ENCODE measurements at places on chromosomes 7 and 10. TPM values are rescaled to one million over a fixed set of nuclear protein-coding genes. Genes with fewer than 3 reads are reported as not detected.

ACTL6B gene
- 5.1 TPM for polyA plus RNA-seq

TAS2R41 gene
- polyA plus RNA-seq: not detected

TAF3 gene
- 16.6 TPM for polyA plus RNA-seq

GHRHR gene
- 11.5 TPM for polyA plus RNA-seq

NXPH1 gene
- 21.2 TPM for polyA plus RNA-seq

LBX1 gene
- not detected for polyA plus RNA-seq

BMPER gene
- 0.48 TPM for polyA plus RNA-seq

RBP3 gene
- not detected for polyA plus RNA-seq

NRG3 gene
- 0.46 TPM for polyA plus RNA-seq

ATG9B gene
- 7.8 TPM for polyA plus RNA-seq

GIMAP6 gene
- polyA plus RNA-seq: 11.0 TPM

COL13A1 gene
- 1.7 TPM for polyA plus RNA-seq

BLNK gene
- 2.6 TPM for polyA plus RNA-seq

HTR7 gene
- 0.08 TPM for polyA plus RNA-seq

DNA sequence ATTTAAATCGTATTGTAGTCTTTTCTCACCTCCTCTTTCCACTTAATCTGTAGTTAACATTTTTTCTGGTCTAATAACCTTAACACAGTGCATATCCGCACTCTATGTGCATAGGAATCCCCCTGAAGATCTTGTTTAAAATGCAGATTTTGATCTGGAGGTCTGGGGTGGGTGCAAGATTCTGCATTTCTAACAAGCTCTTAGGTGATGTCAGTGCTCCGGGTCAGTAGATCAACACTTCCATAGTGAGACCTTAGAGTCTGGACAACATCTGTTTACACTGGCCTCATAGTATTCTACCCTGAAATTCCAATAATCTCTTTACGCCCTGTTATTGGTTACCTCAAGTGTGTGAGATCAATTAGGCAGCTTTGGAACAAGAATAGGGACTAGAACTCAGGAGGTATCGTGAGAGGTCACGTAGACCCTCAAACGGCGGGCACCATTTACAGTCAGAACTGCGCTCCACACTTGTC lies 434 bp upstream of the PLEKHA8 start:
- no peaks in the 10 kb centered on the region for H3K27me3 ChIP-seq
- peak overlapping the region; percentile 3 for H3K27ac ChIP-seq
- H3K4me1 ChIP-seq: peaks cover 15% of the 10 kb centered on the region
- H3K36me3 ChIP-seq: no peaks in the 10 kb centered on the region
- DNase-seq: no peak

DNA sequence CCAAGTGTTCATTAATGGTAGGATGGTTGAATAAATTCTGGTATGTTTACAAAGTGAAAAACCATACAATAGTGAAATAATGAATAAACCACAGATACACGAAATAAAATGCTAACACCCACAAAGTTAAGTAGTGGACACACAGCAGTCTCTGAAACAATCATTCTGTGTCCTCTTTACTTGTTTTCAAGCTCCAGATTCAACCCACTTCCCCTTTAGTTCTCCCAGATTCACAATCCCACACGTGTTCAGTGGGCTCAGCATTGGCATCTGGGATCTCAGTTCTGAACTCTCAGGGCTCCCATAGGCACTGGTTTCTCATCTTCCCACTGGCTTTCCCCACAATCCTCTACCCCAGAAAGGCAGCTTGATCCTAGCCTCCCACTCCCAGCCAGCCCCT lies 44.9 kb downstream of the SEM1 start:
- H3K36me3 ChIP-seq: no peaks in the 10 kb centered on the region
- no peak overlapping the region for H3K27ac ChIP-seq
- no peak for DNase-seq

DNA sequence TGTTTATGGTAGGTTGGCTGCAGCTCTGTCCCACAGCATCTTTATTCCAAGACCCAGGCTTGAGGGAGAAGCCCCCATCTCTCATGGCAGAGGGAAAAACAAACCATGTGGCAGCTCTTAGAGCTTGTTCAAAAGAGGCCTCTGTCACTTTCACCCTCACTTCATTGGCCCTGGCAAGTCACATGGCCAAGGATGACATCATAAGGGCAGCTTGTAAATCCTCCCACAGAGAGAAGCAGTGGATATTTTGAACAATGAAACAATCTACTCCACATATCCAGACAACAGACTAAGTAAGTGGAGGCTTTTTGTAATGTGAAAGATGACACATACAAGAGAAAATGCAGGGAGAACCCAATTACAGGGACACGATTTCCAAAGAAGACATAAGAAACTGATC lies 108.1 kb downstream of the GRID1 start:
- peaks cover 3% of the 10 kb centered on the region for H3K27me3 ChIP-seq
- DNase-seq: peak; percentile 39
- H3K4me3 ChIP-seq: no peak overlapping the region
- no peaks in the 10 kb centered on the region for H3K4me1 ChIP-seq
- H3K36me3 ChIP-seq: no peaks in the 10 kb centered on the region
- H3K27ac ChIP-seq: no peak overlapping the region

- peaks cover 12% of the 10 kb centered on the region for H3K4me1 ChIP-seq
- no peaks in the 10 kb centered on the region for H3K36me3 ChIP-seq
- H3K27ac ChIP-seq: no peak overlapping the region
- no peaks in the 10 kb centered on the region for H3K27me3 ChIP-seq
Observed at GRCh38 chr10:62018131-62018911, 116.8 kb downstream of the ARID5B start.

GRCh38 chr10:104678658-104679057 lies 37.6 kb downstream of the SORCS3 start:
- H3K27me3 ChIP-seq: no peaks in the 10 kb centered on the region
- no peak for DNase-seq
- no peaks in the 10 kb centered on the region for H3K4me1 ChIP-seq
- no peak overlapping the region for H3K27ac ChIP-seq

DNA sequence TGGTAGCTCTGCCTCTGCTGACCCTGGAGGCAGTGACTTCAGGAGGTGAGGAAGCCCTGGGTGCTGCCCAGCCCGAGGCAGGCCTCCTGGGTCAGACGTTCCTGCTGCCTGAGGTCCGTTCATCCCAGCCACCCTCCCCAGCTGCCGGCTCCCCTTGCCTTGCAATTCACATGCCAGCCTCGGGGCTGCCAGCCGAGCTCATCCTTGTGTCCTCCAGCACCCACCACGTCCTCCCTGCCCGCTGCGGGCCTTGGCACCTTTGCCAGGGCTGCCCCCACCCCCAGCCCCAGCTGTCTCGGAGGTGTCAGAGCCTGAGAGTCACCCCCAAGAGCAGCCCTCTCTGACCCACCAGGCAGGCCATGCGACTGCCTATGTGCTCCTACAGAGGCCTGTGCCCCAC lies 162.1 kb upstream of the RNF32 start:
- H3K27ac ChIP-seq: no peak overlapping the region
- peaks cover 11% of the 10 kb centered on the region for H3K4me1 ChIP-seq
- no peak overlapping the region for H3K4me3 ChIP-seq
- no peak for DNase-seq
- no peaks in the 10 kb centered on the region for H3K27me3 ChIP-seq

- no peak within 1 kb of the TSS for H3K27ac ChIP-seq
- DNase-seq: no peak
- H3K36me3 ChIP-seq: no peaks in the 10 kb centered on the region
- no peaks in the 10 kb centered on the region for H3K4me1 ChIP-seq
- H3K4me3 ChIP-seq: no peak within 1 kb of the TSS
- H3K27me3 ChIP-seq: no peaks in the 10 kb centered on the region
Observed at GRCh38 chr10:80289451-80290287, at the start of gene MAT1A. Gene MAT1A, minus strand, starts transcription at chr10:80289658. Its CDS starts 235 bp downstream, at chr10:80289423.

DNA sequence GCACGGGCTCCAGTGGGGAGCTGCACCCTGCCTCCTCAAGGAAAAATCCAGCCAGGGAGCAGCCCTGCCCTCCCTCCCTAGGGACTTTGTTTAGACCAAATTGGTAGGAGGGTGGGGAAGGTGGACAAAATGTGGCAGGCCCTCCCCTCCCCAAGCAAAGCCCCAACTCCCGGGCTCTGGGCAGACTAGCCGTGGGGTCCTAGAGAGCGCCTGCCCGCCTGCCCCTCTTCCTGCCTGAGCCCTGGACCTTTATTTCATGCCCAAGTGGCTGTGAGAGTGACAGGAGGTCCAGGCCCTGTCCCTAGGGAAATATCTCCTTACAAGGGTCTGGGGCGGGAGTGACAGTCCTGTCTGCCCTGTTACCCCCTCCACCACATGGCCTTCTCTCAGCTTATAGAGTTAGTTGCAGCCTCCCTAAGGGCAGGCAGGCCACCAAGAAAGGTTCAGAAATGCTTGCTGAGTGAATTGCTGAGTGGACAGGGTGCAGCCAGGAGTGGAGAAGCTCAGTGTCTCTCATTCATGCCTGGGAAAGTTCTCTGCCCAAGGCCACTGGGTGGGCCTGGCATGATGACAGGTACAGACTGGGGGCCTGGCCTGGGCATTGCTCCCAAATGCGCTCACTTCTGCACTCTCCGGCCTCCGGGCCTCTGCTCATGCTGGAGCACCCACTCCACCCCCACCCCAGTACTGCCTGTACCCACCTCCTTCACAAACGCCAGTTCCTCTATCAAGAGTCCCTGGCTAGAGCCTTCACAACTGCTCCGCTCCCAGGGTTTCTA lies 25.2 kb downstream of the DNAJB12 start:
- peak overlapping the region; percentile 48 for H3K27ac ChIP-seq
- H3K36me3 ChIP-seq: no peaks in the 10 kb centered on the region
- H3K27me3 ChIP-seq: no peaks in the 10 kb centered on the region
- no peak overlapping the region for H3K4me3 ChIP-seq

DNA sequence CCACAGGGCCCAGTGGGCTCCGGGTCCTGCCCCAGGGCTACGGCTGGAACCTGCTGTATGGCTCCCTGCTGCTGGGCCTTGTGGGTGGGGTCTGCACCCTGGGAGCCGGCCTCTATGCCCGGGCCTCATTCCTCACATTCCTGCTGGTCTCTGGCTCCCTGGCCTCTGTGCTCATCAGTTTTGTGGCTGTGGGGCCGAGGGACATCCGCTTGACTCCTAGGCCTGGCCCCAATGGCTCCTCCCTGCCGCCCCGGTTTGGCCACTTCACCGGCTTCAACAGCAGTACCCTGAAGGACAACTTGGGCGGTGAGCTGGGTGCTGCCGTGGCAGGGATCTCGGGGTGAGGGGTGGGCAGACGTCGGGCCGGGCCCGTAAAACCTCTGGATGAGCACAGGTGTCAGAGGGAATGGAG lies 4.4 kb downstream of the SLC12A9 start:
- DNase-seq: no peak
- no peaks in the 10 kb centered on the region for H3K36me3 ChIP-seq
- H3K27ac ChIP-seq: no peak overlapping the region
- H3K27me3 ChIP-seq: no peaks in the 10 kb centered on the region

- H3K27ac ChIP-seq: no peak overlapping the region
- H3K4me3 ChIP-seq: no peak overlapping the region
- H3K36me3 ChIP-seq: no peaks in the 10 kb centered on the region
- no peaks in the 10 kb centered on the region for H3K4me1 ChIP-seq
- H3K27me3 ChIP-seq: no peaks in the 10 kb centered on the region
- DNase-seq: no peak
Observed at GRCh38 chr7:102251531-102252365, 34.9 kb upstream of the SH2B2 start.

GRCh38 chr7:8724080-8724718 lies 290.8 kb downstream of the NXPH1 start:
- H3K4me1 ChIP-seq: no peaks in the 10 kb centered on the region
- no peak overlapping the region for H3K4me3 ChIP-seq
- H3K27me3 ChIP-seq: no peaks in the 10 kb centered on the region

DNA sequence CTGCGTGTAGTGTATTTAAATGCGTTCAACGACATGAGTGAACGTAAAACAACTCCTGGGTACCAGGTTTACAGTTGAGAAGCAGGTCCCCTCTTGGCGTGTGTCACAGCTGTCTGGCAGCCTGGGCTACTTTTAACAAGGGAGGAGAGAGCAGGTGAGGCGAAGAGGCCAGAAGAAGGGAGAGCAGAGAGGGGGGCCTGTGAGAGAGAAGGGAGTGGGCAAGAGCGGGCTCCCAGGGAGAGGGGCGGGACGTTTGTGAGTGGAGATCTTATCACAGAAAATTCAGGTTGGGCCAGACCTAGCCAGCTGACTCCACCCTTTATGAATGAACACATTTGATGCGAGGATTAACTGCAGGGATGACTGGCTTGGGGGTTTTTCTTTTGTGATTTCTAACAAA lies 154.0 kb downstream of the CAMK1D start:
- H3K4me3 ChIP-seq: no peak overlapping the region
- H3K4me1 ChIP-seq: peaks cover 14% of the 10 kb centered on the region
- H3K27ac ChIP-seq: no peak overlapping the region
- DNase-seq: peak; percentile 24

DNA sequence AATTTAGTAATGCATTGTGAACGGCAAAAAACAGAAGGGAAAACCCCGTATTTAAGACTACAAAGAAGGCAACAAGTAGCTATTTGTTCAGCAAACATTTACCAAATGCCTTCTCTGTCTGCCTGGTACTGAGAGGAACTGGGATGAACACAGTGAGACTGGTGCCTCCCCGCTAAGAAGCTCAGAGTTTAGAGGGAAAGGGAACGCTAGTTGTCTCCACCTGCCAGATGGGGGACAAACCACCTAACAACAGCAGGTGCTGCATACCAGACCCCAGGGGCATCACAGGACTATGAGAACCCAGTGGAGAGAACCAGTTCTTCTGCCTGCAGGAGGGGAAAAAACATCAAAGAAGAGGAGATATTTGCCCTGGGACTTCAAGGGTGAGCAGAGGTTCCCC lies 147.1 kb downstream of the SLC25A13 start:
- H3K27ac ChIP-seq: no peak overlapping the region
- no peak for DNase-seq
- no peak overlapping the region for H3K4me3 ChIP-seq

GRCh38 chr7:923108-924041 lies 31.1 kb downstream of the ADAP1 start:
- H3K27me3 ChIP-seq: no peaks in the 10 kb centered on the region
- no peaks in the 10 kb centered on the region for H3K36me3 ChIP-seq
- peak; percentile 80 for DNase-seq
- H3K4me3 ChIP-seq: no peak overlapping the region
- H3K4me1 ChIP-seq: no peaks in the 10 kb centered on the region

DNA sequence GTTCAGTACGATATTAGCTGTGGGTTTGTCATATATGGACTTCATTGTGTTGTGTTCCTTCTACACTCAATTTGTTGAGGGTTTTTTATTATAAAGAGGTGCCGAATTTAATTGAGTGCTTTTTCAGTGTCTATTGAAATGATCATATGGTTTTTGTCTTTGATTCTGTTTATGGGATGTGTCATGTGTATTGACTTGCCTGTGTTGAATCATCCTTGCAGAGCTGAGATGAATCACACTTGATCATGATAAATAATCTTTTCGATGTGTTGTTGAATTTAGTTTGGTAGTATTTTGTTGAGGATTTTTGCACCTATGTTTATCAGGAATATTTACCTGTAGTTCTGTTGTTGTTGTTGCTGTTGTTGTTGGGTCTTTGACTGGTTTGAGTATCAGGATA lies 39.8 kb downstream of the ATOH7 start:
- DNase-seq: no peak
- H3K4me1 ChIP-seq: no peaks in the 10 kb centered on the region
- no peak overlapping the region for H3K4me3 ChIP-seq
- no peaks in the 10 kb centered on the region for H3K27me3 ChIP-seq
- H3K27ac ChIP-seq: no peak overlapping the region

GRCh38 chr10:66209025-66209424 lies 716.8 kb upstream of the LRRTM3 start:
- H3K4me3 ChIP-seq: no peak overlapping the region
- H3K27ac ChIP-seq: no peak overlapping the region
- H3K36me3 ChIP-seq: no peaks in the 10 kb centered on the region

GRCh38 chr7:128946936-128947830 lies 9.5 kb downstream of the IRF5 start:
- no peaks in the 10 kb centered on the region for H3K36me3 ChIP-seq
- no peak for DNase-seq
- no peaks in the 10 kb centered on the region for H3K27me3 ChIP-seq
- H3K4me3 ChIP-seq: no peak overlapping the region
- no peak overlapping the region for H3K27ac ChIP-seq
- H3K4me1 ChIP-seq: peaks cover 3% of the 10 kb centered on the region
